Left colon (tissue), 2 donors: ENCODE measurements at places on chromosomes 2 and 18. TPM values are rescaled to one million over a fixed set of nuclear protein-coding genes. Genes with fewer than 3 reads are reported as not detected.

Gene MGAT4A
- total RNA-seq: 154 TPM

Gene RAD51AP2
- not detected for total RNA-seq

Gene KCNJ13
- not detected for total RNA-seq

Gene PSTPIP2
- total RNA-seq: 7.4 TPM

Gene ABCG5
- 0.14 TPM for total RNA-seq

Gene UPP2
- not detected for total RNA-seq

Gene LRRTM4
- total RNA-seq: not detected

GRCh38 chr2:141399270-141399669 lies 731.5 kb downstream of the LRP1B start:
- no peak for DNase-seq

- DNase-seq: no peak
These were observed 1091.8 kb upstream of the NXPH2 start for GRCh38 chr2:139872032-139872431.

DNA sequence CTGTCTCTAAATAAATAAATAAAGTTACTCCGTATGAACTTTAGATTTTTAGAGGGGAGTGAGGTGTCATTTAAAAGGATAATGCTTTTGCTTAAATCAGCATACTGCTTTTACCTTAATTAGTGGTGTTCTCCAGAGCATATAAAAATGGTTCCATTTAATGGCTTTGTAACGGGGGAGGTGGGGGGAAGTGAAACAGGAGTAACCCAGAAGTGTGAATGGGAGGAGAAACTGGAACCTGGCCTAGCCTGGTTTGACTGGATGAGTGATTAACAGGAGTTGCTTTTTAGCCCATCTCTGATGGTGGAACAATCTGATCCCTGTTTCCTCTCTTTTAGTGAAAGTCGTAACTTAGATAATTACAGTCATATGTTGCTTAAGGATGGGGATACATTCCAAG lies 1.6 kb downstream of the CNDP2 start:
- DNase-seq: peak; percentile 12

DNA sequence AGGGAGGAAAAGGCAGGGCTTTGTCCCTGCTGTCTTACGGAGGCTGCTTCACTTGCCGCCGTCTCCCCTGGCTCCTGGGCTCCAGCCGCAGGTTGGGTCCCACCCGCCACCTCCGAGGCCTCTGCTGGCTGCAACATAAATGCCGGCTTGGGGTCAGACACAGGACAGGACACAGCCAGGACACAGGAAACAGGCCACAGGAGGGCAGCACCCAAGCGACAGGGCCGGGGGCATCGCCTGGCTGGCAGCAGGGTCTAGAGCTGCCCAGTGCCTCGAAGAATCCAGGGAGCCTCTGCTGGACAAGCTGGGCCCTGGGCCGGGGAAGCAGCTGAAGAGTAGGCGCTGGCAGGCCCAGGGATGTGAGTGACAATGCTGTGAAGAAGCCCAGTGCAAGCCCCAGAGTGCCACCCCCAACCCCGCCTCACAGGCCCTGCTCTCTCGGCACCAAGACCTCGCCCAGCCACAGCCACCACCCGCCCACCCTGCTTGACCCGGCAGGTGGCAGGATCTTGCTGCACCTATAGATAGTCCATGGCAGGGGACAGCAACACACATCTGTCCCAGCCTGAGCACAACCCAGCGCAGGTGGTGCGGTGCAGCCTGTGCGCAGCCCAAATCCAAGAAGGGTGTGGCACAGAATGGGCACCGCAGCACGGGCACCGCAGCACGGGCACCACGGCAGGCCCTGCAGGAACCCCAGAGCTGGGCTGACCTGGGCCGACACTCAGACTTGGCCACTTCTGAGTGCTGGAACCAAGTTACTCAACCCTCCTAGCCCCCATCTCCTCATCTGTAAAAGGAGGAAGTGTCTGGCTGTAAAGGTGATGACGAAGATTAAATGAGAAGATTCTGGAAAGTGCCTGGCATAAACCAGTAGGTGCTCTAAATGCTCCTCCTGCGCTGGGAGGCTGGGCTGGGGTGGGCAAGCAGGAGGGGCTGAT lies 55.6 kb downstream of the BIN1 start:
- DNase-seq: peak; percentile 21

- DNase-seq: no peak
These were observed 6.7 kb upstream of the CHCHD5 start for GRCh38 chr2:112577756-112578155.

DNA sequence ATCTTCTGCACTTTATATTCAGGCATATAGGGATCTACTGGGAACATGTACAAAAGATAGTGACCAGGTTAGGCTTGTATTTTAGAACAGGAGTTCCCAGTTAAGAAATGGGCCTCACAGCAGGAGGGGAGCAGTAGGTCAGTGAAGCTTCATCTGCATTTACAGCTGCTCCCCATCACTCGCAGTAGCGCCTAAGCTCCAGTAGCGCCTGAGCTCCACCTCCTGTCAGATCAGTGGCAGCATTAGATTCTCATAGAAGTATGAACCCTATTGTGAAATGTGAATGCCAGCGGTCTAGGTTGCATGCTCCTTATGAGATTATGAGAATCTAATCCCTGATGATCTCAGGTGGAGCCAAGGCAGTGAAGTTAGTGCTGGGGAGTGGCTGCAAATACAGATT lies 224.4 kb upstream of the CYRIA start:
- no peak for DNase-seq

DNA sequence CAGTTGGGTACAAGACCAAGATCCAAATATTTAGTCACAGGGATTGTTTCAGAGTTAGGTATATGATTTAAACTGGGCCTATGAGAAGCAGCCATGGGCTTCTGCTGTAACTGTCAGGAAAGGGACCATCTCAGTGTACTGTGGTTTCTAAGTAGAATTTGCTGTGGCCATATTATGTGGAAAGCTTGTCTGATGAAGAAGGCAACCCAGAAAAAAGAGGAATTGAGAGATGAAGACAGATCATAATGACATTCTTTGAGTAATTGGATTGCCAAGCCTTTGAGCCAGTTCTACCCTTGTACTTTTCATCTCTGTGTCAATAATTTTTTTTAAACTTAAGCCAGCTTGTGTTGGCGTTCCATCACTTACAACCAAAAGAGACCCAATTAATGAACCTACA lies 259.6 kb downstream of the NUP35 start:
- DNase-seq: no peak

- no peak for DNase-seq
These were observed 172.2 kb upstream of the MYO3B start for GRCh38 chr2:170005702-170006101.

- DNase-seq: no peak
These were observed 44.5 kb upstream of the CHN1 start for GRCh38 chr2:175049661-175050060.
